ENCODE measurements at places on chromosomes 1 and 21.
A peak's percentile ranks its signal among the peaks of the same experiment; 100 is the strongest.

- no peak for DNase-seq
These were observed 216.4 kb downstream of the MATN1 start for GRCh38 chr1:30507016-30507312.

DNA sequence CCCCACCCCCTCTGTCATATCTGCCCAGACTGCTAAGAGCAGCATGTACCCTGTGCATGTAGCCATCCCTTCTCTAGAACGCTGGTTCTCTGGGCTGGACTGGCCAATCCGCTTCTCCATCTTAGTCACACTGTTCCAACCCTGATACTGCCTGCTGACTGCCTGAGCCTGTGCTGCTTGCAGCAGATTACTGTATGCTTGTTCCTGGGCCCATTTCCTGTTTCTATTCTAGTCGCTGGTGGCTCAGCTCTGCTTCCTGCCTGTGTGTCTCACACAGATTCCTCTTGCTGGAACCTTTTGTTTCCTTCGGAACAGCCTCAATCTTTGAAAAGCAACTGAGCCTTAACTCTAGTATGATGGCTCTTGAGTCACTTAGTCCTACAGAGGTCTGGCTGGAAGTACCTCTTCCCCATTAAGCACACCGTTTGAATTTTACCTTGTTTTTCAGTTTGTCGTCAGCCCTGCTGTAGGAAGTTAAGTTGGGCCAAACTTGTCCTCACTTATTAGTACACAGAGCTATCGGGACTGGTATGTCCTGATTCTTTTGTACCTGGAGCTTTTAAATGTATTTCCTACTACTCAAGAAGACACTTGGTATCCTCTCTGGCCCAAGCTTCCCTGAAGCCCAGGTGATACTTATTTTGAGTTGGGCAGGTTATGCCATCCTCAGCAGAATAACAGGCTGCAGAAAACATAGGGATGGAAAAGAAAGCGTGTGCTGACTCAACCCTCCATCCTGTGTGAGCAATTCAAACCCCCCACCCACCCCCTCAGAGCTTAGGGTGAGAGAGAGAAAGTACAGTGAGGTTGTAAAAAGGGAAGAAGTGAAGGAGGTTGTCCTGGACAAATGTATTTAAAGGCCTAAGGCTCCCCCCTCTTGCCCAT is 43.4 kb upstream of the PIGV start:
- DNase-seq, result peak; percentile 93

GRCh38 chr1:32769524-32770220 is 47.5 kb downstream of the YARS1 start:
- DNase-seq, result no peak

DNA sequence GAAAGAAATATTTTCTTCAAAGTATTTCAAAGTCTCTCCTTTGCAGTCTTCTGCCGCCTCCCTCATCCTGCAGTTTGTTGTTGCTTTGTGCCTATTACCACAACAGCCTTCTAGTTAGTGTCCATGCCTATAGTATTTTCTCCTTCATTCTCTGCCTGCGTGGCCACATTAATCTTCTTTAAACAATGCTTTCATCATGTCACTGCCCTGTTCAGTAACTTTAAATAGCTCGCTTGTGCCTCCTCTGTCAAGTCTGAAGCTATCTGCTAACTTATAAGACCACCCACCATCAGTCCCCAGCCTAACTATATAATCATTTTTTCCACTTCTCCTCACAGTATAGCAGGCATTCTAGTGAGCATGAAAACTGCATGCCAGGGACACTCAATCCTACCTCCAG is 290.3 kb downstream of the PDE4B start:
- no peak for DNase-seq

- DNase-seq, result no peak
These were observed 5.6 kb downstream of the PDZK1IP1 start for GRCh38 chr1:47184090-47184821.

DNA sequence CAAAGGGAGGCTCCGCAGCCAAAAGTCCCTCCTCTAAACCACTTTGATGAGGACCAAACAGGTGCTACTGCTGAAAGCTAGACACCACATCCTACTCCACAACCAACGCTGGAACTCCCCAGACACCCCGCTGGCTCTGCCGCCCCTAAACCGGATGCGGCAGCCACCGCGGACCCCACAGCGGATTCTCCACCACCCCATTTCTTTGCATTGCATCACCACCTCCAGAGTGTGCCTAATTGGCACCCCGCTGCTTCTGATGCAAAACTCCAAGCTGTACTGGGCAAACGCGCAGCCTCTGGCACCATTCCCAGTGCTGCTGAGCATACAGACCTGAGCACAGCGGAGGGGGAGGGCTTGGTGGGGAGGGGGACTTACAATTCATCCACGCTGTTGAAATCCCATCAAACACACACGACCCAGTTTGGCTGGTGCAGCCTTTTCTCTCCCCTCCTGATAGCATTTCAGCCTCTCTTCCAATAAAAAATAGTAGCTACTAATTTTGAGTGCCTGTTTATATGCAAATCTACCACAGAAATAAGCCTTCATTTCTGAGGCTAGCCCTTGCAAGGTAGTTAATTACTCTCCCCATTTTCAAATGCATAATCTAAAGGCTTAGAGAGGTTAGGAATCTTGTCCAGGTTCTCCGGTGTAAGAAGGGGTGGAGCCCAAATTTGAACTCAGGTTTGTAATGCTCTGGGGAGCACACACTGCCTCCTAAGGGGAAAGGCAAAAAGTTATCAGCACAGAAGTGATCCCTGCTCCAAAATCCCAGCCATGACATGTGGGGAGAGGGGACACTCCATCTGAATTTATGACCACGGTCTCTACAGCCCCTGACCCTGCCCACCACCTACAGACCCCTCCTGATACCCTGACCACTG is 12.2 kb upstream of the RGS16 start:
- DNase-seq, result peak; percentile 91

DNA sequence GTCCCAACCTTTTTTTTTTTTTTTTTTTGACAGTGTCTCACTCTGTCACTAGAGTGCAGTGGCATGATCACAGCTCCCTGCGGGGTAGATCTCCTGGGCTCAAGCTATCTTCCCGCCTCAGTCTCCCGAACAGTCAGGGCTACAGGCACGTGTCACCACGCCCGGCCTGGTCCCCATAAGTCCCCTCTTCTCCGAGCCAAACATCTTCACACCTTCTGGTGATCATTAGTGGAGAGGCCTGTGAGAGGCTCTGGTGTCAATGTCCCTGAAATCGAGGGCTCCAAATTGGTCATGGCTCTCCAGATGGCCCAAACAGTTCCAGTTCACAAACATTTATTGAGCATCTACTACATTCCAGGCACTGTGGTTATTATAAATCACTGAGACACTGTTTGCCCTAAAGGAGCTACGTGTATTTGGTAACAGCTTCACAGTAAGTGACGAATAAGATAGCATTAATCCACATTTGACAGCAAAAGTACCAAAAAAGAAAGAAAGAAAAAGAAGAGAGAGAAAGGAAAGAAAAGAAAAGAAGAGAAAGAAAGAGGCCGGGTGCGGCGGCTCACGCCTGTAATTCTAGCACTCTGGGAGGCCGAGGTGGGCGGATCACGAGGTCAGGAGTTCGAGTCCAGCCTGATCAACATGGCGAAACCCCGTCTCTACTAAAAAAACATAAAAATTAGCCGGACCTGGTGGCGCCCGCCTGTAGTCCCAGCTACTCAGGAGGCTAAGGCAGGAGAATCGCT is 867 bp upstream of the TIMM17A start:
- peak; percentile 10 for DNase-seq

DNA sequence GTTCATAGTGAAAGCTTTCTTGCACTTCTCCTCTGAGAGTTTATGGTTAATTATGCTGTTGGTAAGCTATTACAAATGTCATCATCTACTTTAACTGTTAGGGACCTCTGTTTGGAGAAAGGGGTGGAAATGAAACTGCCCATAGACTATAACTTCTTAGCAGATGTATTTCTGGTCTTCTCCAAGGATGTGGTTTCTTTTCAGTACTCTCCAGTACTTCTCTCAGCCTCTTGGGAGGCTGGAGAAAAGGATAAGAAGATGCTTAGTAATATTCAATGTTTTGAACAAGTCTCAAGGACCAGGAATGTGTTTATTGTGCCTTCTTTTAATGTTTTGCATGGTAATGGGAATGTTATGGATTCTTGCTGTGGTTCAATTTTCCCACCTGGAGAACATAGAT is 60.4 kb downstream of the LAMC2 start:
- no peak for DNase-seq

DNA sequence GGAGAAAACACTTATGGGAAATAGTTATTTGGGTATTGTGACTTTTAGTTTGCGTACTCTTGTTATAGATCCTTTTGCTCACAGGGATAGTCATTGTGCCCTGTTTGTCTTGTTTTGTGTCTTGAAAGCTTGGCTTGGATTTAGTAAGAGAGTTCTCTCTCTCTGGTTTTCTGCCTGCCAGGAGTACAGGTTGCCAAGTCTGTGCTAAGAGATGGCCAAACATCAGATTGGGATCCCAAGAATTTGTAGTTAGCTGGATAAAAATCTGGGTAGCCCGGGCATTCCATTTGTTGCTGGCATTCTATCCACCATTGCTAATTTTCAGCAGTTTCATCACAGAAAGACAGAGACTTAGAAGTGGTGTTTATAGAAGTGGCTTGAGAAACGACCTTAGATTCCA is 222.2 kb downstream of the NRIP1 start:
- DNase-seq, result no peak

- DNase-seq, result no peak
These were observed 192.2 kb downstream of the TGFB2 start for GRCh38 chr1:218537122-218537913.

DNA sequence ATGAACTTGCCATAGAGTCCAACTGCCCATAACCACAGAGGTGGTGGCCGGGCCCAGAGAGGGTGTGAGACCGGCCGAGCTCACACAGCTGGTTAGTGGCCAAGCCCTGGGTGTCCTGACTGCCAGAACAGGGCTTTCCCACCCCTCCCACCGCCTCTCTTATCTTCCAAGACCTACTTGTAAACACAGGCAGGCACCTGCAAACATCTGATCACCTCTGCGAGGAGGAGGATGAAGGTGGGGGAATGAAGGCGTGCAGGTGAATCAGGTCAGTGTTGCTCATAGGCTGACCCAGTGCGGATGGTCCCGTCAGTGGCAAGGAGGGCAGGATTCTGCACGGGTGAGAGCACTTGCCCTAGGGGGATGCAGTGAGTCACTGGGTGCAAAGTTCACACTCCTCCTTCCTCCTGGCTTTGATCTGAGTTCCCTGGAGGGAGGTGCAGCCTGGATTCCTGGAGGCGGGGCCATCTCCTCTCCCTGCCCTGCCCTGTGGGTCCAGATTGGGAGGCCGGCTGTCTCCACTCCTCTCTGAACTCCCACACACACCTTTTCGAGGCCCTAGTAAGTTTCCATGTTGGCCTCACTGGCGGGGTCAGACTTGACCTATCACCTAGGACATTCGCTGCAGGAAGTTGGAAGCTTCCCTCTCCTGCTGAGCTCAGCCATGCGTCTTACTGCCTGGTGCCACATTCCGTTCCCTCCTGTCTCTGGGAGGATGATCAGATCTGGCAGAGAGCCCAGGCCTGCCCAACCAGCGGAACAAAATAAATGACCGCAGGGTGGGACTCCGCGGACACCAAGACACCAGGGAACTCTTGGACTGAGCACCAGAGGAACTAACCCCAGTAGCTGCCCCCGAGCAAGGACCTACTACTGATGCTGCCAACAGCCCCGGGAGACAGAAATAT is 7.3 kb downstream of the UQCRHL start:
- no peak for DNase-seq

GRCh38 chr1:61337441-61337951 is 255.1 kb downstream of the NFIA start:
- DNase-seq, result no peak

DNA sequence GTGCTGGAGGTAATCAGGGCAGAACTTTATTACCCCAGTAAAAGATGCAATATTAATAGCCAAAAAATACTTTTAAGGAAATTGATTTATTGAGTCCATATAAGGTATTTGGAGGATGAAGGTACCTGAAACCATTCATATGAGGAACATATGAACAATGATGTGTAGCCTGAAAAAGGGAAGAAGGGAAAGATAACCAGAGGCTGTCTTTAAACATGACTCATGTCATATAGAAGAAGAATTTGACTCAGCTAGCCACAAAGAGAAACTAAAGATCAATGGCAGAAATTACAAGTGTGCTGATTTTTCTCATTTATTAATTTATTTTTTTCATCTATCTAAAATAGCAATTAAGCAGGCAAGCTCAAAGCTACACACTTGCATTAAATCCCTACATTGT is 136.2 kb upstream of the DUSP10 start:
- no peak for DNase-seq

- peak; percentile 8 for DNase-seq
These were observed 758 bp downstream of the DEPDC1 start for GRCh38 chr1:68495968-68496679.

- no peak for DNase-seq
These were observed 3.4 kb downstream of the HMGN1 start for GRCh38 chr21:39345440-39345839.

GRCh38 chr1:205585835-205586785 is 45.7 kb downstream of the ELK4 start:
- no peak for DNase-seq

GRCh38 chr1:79614762-79615161 is 608.2 kb upstream of the ADGRL4 start:
- no peak for DNase-seq

DNA sequence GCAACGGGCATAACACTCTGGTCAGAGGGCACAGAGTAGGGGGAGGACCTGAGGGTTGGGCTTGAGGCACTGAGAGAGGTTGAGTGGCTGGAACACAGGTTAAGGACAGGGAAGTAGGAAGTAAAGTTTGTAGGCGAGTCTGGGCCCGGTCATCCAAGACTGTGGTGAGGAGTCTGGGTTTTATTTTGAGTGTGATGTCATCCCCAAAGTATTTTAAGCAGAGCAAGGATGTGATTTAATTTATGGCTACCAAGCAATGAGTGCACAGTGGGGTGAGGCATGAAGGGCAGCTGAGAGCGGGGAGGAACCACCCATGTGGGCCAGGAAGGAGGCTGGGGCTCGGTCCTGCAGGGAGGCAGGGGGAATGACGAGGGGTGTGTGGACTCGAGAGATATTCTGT is 11.2 kb upstream of the VWA5B1 start:
- no peak for DNase-seq

DNA sequence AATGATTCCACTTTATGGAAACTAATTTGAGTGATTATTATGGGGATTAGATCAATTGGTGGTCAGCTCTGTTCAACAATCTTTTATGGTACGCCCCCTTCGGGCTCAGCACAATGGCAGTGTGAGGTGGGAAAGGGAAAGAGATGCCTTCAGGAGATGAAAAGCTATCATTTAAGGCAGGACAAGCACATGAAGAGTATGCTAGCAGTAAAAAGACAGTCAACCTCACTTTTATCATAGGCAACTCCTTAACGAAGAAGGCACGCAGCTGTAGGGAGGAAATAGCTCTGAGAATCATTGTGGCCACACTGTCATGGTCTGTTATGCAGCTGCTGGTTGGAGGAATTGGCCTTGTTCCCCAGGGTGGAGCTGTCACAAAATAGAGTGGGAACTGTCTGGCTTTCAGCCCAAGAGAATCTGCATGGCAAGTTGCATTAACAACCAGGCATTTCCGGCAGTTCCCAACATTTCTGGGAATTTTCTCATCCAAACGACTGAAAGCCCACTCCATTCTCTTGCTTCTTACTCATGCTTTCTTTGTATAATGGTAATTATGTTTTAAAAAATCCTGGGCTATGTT is 54.4 kb upstream of the BCL10 start:
- DNase-seq, result no peak

GRCh38 chr1:6026095-6026809 is 19.4 kb upstream of the KCNAB2 start:
- DNase-seq, result peak; percentile 91

All from CD4-positive, alpha-beta T cell treated with Interleukin-12 subunit alpha and Interleukin-12 subunit beta, for 1 hour (primary cell).